ENCODE measurements at places on chromosomes 7 and 10.

- no peak for DNase-seq
Measured at GRCh38 chr7:47317487-47317886, 264.4 kb downstream of the TNS3 start.

GRCh38 chr10:131577786-131578471 lies 266.4 kb upstream of the TCERG1L start:
- DNase-seq = no peak

DNA sequence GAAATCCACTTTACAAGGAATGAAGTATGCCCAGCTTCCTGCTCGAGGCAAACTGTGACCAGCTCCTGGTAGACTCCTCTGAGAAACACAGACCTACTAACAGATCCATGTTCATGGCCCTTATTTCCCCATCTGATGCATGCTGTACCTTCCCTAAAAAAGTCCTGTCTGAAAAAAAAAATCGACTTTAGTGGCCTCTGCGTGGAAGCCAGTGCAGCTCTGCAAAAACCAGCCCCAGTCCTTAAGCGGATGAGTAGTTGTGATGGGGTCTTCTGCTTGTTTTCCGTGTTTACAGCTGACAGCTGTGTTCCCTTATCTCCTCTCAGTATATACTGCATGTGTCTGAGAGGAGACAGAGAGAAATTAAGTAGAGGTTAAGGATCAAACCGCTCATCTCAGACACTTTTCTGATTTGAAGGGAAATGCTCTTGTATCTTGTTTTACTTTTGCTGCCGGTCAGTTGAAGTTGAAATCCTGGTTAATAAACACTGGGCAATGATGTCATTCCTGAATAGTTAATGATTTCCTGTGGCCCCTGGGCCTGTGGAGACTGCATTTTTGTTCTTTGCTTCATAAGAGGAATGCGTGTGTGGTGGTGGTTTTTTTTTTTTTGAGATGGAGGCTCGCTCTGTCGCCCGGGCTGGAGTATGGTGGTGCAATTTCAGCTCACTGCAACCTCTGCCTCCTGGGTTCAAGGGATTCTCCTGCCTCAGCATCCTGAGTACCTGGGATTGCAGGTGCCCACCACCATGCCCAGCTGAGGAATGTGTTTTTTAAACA lies 67.6 kb downstream of the DOCK1 start:
- DNase-seq = no peak

- no peak for DNase-seq
Measured at GRCh38 chr10:29756451-29756850, 121.7 kb upstream of the SVIL start.

DNA sequence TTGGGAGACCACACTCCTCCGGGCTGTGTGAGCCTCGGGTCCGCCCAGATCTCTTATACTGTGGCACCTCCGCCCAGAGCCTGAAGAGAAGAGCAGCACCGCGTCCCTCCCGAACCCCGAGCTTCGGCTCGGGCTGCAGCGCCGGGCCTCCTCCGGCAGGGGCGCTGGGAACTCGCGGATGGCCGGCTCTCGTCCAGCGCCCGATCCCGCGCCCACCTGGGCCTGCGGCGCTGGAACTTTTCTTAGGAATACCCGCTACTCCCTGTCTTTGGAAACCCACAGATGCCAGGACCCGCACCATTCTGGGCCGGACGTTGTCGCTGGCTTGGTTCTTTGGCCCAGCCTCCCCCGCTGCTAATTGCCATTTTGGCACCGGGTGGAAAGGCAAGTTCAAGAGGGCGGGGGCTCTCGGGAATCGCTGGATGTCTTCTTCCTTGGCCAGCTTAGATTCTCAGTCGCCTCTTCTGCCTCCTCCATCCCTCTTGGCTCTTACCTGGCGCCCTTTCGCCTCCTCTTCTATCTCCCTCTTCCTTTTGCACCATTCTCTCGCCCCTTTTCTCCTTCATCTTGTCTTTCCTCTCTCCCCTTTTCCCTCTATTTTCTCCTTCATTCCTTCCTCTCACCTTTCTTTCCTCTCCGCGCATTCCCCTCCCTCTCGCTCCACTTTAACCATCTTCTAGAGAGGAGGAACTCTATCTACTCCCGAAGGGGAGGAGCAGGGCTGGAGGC lies 2.1 kb upstream of the SORCS3 start:
- DNase-seq = no peak

- no peak for DNase-seq
Measured at GRCh38 chr7:89458114-89458513, 662.6 kb upstream of the TEX47 start.

DNA sequence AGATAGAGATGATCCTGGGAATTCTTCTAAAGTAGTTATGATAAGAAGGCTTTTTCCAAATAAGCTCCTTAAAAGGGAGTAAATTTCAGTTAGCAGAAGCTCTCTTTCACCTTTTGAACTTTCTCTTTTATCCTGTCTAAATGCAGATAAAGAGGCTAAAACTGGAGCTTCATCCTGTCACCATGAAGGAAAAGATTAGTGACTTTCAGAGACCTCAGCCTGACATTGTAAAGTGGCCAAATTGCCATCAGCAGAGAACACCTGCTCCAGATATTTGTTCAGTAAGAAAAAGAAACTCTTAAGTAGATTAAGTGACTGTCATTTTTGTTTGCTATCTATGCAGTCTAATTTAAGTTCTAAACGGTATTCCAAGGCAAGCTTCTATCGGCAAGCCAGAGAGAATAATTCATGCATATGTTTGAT lies 18.3 kb downstream of the VWDE start:
- DNase-seq = no peak

GRCh38 chr7:100804681-100805431 lies 22.5 kb downstream of the EPHB4 start:
- DNase-seq = no peak

DNA sequence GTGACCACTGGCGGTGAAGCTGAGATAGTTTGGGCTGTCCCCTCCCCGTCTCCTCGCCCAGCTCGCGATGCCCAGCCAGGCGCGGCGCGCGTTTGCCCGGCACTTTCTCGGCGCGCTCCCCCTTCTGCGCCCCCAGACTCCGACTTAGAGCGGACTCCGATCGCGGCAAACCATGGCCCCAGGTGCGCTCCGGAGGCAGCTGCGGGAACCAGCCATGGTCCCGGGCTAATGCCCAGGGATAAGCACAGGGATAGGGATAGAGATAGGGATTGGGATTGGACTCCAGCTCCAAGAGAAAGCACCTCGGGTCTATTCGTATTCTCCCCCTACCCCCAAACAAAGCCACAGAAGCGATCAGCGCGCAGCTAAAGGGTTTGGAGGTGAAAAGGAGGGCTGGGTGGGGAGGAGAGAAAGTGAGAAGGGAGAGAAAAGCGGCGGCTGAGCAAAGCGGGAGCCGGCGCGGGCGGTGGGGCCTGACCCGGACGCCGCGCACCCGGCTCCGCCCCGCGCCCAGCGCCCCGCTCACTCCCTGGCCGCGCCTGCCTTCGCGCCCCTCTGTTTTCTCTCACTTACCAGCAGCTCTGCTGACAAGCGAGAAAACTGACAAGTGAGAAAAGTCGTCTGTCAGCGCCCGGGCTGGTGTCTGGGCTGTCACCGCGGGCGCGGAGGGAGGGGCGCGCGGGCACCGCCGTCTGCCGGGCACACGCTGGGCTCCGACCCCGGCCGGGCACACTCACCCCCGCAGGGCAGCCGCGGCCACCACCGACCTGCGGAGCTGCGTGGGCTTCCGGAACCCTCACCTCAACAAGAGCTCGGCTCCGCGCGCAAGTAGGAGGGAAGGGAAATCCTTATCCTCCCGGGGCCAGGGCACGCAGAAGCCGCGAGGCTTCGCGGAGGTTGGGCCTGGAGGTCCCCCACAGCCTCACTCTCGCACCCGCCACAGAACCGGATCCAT lies at the start of gene PDE1C:
TSS of gene PDE1C (minus strand) at position 2 of the 955 bp plus-strand sequence.
- DNase-seq = no peak

GRCh38 chr10:106996510-106996909 lies 168.0 kb downstream of the SORCS1 start:
- no peak for DNase-seq

- DNase-seq = no peak
Measured at GRCh38 chr10:22599636-22600228, 114.6 kb downstream of the PIP4K2A start.

- DNase-seq = no peak
Measured at GRCh38 chr7:131493581-131493980, 62.8 kb downstream of the PODXL start.

DNA sequence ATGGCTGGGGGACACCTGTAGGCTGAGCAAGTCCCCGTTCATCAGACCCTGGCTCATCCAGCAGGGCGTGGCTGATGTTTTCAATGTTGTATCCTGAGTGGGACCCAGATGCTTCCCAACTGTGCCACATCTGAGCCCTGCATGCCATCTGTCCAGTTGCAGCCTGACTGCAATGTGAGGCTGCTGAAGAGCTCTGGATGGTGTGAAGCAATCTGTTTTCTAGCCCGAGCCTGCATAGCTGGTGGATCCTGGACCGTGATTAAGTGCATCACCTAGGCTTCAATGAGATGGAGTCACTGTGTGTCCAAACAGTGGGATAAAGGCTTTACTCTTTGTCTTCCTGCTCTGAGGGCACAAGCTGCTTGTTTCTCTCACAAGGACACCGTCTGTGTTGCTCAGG lies 99.8 kb downstream of the TCF7L2 start:
- DNase-seq = no peak

DNA sequence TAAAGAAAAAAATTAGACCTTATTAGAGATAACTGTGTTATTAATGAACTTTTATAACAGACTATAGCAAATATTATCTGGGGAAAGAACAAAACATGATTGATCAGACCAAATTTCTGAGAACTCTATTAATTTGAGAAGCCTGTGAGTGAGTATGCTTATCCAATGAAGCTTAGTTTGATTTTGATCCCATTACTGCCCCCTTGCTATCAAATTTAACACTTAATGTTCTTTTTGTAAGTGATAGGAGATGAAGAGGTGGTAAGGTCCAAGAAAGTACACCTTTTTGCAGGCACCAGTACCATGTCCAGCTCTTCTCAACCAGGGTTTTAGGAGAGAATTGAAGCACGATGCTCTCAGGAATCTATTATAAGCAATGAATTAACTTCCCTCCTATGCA lies 49.9 kb downstream of the ZNF365 start:
- no peak for DNase-seq

DNA sequence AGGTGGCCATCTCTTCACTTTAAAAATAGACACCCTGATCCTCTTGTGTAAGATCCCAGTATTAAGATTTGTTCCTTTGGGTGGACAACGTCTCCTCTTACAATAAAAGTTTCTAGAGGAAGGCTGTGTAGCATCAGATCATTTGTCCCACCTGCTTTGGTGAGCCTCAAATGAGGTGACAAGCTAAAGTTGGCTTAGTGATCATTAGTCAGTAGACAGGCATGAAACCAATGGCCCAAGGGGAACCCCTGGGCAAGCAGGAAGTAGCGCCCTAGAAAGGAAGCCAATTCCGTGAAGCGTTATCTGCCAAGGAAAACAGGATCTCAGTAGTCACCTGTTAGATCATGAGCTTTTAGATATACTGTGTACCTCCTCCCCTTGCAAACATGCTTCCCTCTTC lies 66.8 kb downstream of the PCGF5 start:
- DNase-seq = no peak

DNA sequence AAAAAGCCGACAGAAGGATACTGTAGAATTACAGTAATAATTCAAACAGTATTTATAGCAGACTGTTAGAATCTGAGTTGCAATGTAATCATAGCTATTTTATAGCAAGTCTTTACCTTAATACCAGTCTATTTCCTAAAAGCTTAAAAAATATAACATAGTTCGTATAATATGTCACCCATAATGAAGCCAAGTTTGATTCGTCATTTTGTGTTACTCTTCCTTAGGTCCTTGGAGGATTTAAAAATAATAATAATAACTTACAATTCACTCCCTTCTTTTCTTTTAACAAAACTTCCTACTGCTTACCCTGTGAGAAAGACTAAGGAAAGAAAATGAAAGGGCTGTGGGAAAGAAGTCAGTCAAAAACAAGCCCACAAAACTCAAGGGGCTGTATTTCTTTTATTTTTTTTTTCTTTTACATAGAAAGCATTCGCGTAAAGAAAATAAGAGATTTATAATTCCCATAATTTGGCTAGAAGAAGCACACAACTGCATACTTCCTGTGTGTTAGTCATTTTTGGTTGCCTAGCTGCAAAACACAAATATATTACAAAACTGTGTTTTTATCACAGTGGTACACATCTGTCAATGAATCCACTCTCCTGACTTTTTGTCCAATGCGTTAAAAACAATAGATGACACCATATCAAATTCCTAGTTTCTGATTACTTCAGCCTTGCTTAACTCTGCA lies 187.2 kb upstream of the CELF2 start:
- DNase-seq = no peak

DNA sequence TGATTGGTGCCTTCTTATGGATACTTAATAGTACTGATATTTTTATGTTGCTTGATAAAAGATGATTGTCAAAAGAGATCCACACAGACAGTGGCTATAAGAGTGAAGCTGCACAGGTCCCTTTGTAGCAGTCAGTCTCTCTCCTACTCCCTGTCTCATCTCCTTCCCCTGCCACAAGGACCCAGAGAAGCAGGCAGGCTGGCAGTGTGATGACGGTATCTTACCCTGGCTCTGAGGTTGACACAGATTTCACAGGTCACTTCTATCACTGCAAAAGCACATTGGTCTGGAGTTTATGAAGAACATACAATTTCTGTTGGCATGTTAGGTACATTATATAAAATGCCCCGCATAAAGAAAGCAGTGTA lies 64.4 kb upstream of the AHR start:
- peak; percentile 24 for DNase-seq

- DNase-seq = no peak
Measured at GRCh38 chr7:104175361-104175984, 32.3 kb downstream of the ORC5 start.

DNA sequence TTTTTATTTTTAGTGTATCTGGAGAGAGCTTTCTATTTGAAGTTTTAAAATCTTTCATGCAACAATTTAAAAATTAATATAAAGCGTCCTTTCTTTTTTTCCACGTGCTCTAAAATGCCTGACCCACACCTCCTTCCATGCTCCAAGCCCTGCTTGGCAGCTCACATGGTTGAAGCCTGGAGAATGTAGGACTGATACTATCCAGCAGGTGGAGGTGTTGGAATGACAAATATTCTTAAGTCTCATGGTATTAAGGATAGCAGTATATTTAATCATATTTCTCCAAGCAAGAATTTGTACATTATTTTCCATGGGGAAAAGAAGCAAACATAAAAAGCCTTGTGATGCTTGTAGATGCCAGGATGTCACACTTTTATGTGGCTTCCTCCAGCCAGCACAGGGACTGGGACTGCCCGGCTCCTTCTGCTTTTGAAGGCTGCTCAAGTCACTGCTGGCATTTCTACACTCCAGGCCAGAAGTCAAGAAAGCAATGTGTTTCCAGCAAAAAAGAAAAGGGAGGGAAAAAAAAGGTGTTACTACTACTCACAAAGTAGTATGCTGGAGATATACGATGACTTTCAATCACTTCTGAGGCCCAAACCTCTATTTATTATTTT lies 49.7 kb downstream of the BZW2 start:
- DNase-seq = no peak

- DNase-seq = no peak
Measured at GRCh38 chr7:55018361-55019190, at the start of gene EGFR. Gene EGFR (plus strand): TSS chr7:55019017. CDS start chr7:55019278, 261 bp downstream.

Measured in activated T-cell treated with anti-CD3 and anti-CD28 coated beads for 1 hour (primary cell).